ENCODE measurements at places on chromosomes 2 and 18. TPM values are rescaled to one million over a fixed set of nuclear protein-coding genes. Genes with fewer than 3 reads are reported as not detected.

MCM6 gene
- 9.0 TPM for total RNA-seq

TMEM163 gene
- 0.47 TPM for total RNA-seq

DNA sequence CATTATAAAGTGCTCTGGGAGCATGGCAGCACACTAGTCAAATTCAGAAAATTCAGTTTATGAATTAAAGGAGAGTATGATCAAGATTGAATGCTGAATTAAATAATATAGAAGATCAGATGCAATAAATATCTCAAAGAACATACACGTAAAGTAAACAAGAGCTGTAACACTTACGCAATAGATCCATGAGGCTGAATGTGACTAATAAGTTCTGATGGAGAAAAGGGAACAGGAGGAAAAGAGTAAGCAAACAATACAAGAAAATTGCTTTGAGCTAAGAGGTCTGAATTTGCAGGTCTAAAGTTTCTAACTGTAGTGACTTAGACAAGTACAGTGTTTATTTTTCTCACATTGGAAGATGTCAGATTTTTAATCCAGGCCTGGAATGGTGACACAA, 646.7 kb upstream of the ZNF804A start:
- no peak for DNase-seq

DNA sequence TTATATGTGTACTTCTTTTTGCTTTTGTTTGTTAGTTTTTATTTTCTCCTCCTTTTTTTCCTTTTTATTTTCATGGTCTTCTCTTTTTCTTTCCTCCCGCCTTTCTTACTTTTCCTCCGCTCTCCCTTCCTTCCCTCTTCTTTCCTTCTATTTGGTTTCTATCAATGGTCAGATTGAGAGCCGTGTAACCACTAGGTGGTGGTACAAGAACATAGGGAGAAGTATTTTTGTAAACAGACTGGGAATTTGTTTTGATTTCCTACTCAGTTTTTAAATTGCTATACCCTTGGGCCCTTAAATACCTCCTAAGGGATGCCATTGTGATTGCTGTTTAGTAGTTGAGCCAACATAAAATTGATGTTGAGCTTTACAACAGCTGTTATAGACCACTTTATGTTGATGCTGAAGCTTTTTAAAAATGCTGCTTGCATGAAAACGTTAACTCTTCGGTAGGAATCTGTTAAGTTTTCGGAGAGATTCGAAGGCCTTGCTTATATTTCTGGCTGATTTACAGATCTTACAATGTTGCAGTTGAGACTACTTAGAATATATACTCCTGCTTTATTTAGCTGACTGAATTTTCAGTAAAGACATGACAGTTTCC, 124.2 kb downstream of the UBE2E3 start:
- no peak for DNase-seq

DNA sequence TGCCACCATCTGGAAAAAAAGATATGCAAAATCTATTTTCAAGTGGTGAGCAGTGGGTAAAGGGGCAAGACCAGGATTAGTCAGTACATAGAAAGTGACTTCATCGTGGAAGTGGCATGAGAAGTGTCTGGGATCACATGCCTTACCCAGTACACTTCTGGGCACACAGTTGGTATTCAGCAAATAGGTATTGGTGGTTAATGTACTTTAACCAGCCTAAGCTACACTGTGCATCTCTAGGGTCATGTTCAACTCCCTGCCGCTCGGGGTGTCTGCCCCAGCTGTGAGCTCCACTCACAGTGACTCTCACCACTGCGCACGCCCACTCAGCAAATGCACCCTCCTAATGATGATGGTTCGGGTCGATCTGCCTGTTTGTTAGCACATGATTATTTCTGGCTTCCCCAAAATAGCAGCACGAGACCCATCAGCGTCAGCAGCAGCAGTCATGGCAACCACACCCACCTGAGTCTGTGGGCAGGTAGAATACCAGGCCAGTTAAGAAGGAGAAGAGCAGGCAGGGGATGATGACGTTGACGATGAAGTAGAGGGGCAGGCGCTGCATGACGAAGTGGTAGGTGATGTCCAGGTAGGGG, 11.1 kb downstream of the CHRNA1 start:
- no peak for DNase-seq

- DNase-seq: no peak
Measured at GRCh38 chr2:227767830-227768229, 22.1 kb downstream of the SCYGR8 start.
